ENCODE measurements at places on chromosomes 5 and 9. TPM values are rescaled to one million over a fixed set of nuclear protein-coding genes. Genes with fewer than 3 reads are reported as not detected.
A peak's percentile ranks its signal among the peaks of the same experiment; 100 is the strongest.

GRCh38 chr5:42951293-42951840 lies 88.8 kb downstream of the ANXA2R start:
- H3K4me3 ChIP-seq: peak overlapping the region; percentile 64
- H3K4me1 ChIP-seq: no peaks in the 10 kb centered on the region
- H3K27me3 ChIP-seq: no peaks in the 10 kb centered on the region
- H3K36me3 ChIP-seq: no peaks in the 10 kb centered on the region
- H3K27ac ChIP-seq: peak overlapping the region; percentile 95

DNA sequence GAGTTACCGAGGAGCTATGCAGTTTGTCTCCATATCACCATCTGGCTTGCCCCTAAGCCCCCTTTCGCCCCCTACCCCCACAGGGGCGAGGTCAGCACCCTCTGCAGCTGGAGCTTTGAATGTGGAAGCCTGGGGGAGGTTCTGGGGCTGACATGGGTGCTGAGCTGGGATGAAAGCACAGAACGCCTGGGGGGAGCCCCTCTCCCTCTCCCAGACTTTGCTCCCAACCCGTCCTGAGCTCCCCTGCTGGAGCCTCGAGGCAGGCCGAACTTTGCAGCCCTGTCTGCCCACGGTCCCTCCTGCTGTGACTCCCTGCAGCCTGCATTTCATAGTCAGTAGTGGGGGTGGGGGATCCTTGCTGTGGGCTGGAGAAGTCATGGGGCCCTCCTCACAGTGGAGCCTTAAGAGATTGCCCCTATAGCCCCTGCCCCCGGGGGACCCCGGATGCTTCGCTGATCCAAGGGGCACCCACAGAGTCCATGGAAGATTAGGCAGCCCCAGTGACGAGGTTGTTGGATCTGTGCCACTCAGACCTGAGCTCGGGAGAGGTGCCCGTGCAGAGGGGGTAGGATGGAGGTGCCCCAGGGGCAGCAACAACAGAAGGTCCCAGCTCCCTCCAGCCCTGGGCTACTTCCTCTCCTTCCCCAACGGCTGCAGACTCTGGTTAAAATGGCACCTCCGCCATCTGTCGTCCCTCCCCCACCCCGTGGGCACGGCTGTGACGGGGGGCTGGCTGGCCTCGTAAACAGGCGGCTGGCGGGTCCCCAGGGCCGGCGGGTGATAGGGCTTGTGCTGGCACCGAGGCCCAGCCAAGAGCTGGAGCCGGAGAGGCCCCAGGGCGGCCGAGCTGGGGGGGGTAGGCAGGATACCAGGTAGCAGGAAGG lies 162.0 kb downstream of the C9orf50 start:
- peak; percentile 74 for DNase-seq
- peaks cover 25% of the 10 kb centered on the region for H3K4me1 ChIP-seq
- no peaks in the 10 kb centered on the region for H3K27me3 ChIP-seq
- no peak overlapping the region for H3K4me3 ChIP-seq
- H3K27ac ChIP-seq: peak overlapping the region; percentile 100

DNA sequence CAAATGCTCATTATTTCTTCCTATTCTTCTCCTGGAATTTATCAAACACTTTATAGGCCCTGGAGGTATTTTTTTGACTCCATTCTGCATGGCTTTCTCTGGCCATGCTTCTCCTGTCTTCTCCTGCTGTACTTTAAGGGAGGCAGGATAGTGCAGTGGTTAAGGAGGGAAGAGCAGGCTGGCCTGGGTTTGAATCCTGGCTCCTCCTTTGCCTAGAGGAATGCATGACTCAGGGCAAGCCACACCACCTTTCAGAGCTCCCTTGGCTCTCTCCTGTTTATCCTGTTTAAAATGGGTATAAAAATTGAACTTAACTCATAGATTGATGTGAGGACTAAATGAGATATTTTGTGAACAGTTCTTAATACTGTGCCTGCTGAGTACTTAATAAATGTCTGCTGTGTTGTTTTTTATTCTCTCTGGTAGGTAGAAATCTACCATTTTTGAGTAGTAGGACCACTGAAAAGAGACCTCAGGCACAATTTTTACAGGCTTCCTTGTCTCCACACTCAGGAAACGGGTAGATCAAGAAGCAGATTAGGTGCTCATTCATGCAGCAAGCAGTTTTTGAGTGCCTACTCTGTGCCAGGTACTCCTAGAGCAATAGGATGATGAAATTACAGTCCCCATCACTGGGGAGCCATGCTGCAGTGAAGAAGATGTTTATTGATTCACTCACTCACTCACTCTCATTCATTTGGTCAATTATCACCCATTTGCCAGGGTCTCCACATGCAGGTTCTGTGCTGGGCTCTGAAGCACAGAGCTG lies 32.7 kb upstream of the ARAP3 start:
- DNase-seq: no peak
- H3K4me1 ChIP-seq: no peaks in the 10 kb centered on the region
- H3K27me3 ChIP-seq: no peaks in the 10 kb centered on the region
- H3K27ac ChIP-seq: no peak overlapping the region
- no peak overlapping the region for H3K4me3 ChIP-seq
- no peaks in the 10 kb centered on the region for H3K36me3 ChIP-seq

DNA sequence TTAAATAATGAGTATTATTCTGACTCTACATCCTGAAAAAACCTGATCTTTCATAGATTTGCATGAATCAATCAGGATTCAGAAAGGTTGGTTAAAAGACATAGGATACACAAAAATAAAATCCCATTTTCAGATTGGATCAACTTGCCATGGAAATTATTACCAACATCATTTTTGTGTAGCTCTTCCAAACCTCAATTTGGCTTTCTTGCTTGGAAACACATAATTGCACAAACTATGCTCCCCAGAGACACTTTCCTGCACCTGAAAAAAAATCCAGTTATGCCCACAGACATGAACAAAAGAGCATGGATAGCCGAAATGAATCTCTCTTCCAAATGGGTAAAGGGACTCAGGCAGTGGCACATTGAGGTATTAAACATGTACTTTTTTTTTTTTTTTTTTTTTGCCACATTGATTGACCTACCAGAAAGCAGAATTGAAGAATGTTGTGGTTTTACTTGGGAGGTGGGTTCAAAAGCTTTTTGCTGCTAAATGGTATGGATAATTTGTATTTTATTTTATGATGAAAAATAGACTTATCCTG lies 135.4 kb upstream of the FBN2 start:
- H3K36me3 ChIP-seq: no peaks in the 10 kb centered on the region
- no peak overlapping the region for H3K27ac ChIP-seq
- no peaks in the 10 kb centered on the region for H3K4me1 ChIP-seq
- H3K27me3 ChIP-seq: no peaks in the 10 kb centered on the region
- H3K4me3 ChIP-seq: no peak overlapping the region

DNAJC25 gene
- total RNA-seq: 10.5 TPM

- H3K36me3 ChIP-seq: no peaks in the 10 kb centered on the region
- H3K27ac ChIP-seq: peak overlapping the region; percentile 79
- no peak overlapping the region for H3K4me3 ChIP-seq
- DNase-seq: no peak
Observed at GRCh38 chr9:35564658-35565061, 40.4 kb upstream of the TESK1 start.

GRCh38 chr9:105673850-105674387 lies 11.7 kb downstream of the TAL2 start:
- no peak overlapping the region for H3K27ac ChIP-seq
- no peak overlapping the region for H3K4me3 ChIP-seq
- no peaks in the 10 kb centered on the region for H3K36me3 ChIP-seq

DNA sequence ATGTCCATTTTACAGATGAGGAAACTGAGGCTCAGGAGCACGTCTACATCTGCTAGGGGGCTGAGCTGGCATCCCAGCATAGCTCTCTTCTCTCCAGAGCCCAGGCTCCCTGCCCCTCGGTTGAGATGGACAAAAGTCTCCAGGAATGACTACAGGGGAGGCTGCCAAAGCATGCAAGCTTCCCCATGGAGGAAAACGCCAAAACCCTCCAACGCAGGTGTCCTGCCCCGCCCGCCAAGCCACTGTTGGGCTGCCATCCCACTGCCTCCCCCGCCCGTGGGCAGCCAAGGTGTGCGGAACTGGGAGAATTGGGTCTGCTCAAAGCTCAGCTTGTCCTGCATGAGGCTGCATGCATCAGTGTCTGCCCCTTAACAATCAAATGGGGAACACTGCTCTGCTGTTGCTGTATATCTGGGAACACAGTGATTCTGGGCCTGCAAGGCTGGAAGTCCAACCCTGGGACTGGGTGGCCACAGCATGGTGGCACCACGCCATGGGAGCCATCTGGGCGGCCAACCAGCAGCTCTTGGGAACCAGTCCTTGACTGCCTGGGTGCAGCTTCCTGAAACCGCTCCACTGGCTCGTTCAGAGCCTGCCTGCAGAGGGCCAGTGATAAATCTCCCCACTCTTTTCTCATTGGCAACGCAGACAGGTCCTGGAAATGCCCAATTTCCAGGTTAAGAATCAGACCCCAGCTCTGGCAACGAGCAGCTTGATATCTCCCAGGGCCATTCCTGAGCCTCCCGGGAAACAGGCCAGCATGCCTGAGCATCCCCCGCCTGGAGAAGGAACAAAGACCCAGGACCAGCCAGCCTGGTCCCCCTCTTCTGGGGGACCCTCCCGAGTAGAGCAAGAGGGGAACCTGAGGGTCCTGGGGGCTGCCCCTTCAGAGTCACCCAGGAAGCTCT lies 3.5 kb downstream of the RALGDS start:
- peaks cover 54% of the 10 kb centered on the region for H3K4me1 ChIP-seq
- H3K27me3 ChIP-seq: no peaks in the 10 kb centered on the region
- peak overlapping the region; percentile 94 for H3K27ac ChIP-seq
- no peak for DNase-seq

DNA sequence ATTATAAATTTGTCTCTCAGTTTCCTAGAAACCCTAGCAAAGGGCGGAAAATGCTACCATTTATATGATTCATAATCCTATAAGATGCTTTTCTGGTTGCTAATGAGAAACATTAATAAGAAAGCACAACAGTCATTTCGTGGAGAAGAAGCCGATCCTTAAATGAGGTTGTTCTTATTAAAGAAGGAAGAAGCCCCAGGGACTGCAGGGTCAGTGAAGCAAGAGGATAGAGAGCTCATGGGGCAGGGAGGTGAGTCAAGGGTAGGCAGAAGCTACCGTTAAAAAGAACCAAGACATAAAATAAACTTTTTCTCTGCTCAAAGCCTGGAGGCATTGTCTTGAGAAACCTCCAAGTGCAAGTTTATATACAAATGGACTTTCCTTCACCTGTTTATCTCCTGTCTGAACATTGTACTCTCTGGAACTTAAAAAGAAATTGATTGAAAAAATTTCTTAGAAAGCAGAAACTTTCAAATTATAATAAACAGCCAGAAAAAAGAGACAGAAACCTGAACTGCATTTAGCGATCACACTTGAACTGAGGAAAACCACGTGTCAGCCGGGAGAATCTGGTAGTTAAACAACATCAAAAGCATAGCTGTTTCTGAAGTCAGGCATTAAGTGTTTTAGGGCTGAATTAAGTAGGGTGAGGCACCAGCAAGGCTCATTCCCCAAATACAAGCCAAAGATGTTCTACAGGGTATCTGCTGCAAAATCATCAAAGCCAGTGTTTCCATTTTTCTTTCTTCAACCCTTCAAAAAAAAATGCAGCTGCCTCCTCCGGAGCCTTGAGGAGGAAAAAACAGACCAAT lies 21.9 kb downstream of the HTR4 start:
- H3K36me3 ChIP-seq: no peaks in the 10 kb centered on the region
- H3K4me1 ChIP-seq: no peaks in the 10 kb centered on the region
- H3K27ac ChIP-seq: no peak overlapping the region
- DNase-seq: no peak

DNA sequence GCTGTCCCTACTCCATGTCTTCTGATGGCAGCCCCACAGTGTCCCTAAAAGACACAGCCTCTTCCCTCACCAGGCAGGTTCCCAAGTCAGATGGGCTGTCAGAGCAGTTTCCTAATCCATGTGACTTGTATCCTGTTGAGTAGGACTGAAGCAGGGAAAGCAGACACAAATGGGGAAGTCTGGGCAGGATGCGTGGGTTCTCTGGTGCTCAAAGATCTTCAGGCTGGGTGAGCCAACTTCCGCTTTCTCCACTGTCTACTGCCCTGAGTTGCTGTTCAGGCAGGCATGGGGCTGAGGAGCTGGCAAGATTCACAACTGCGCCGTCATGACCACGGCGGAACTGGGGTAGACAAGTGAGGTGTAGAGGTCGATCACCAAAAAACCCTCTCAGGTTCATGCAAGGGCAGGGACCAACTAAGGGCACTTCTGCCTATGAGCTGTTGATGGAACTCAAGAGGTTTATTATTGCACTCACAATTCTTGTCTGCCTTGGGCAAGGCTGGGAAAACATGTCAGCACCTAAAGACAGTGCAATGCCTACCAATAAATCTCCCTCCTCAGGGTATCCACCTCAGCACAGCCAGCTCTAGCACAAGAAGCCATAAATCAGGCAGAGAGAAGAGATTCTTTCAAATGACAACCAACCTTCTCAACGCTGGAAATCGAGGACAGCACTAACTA lies 83.4 kb downstream of the RAPGEF1 start:
- no peak overlapping the region for H3K4me3 ChIP-seq
- peak overlapping the region; percentile 26 for H3K27ac ChIP-seq
- no peaks in the 10 kb centered on the region for H3K4me1 ChIP-seq

DNA sequence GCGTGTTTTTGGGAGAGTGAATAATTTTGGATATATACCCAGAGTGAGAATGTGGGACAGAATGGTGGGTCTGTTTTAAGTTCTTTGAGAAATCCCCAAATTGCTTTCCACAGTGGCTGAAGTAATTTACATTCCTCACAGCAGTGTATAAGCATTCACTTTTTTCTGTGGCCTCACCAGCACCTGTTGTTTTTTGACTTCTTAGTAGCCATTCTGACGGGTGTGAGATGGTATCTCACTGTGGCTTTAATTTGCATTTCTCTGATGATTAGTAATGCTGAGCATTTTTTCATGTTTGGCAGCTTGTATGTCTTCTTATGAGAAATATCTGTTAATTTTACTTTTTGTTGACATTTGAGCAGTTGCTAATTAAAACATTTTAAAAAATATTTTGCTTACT lies 9.4 kb upstream of the SPATA31D1 start:
- no peak overlapping the region for H3K4me3 ChIP-seq
- H3K36me3 ChIP-seq: no peaks in the 10 kb centered on the region

DNA sequence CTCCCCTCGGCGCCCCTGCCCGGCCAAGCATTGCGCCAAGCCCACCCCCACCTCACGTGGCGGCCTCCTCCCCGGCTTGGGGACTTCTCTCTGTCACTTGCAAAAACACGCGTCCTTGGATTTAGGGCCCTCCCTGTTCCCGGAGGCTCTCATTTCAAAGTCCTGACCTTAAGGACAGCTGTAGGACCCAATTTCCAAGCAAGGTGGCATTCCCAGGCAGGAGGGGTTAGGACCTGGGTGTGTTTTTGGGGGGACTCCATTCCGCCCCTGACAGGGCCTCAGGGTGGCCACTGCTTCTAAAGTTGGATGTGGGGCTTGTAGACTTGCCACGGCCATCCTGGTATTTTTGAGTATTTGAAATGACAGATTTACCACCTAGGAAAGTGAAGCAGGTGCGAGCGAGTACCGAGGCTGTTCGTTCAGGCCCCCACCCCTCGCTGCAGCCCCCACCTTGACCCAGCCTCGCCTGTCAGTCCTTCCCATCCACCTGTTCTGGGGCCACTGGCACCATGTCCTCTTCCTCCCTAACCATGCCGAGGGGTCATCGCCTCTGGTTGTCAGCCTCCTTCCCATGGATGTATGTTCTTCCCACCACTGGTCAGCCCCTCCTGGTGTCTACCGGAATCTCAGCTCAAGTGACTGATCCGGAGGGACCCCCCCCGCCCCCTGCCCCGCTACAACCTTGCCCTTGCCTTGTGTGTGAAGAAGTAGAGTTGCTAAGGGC lies 52.4 kb downstream of the MRPL36 start:
- no peak for DNase-seq
- no peaks in the 10 kb centered on the region for H3K4me1 ChIP-seq
- no peaks in the 10 kb centered on the region for H3K27me3 ChIP-seq
- H3K27ac ChIP-seq: no peak overlapping the region
